ENCODE measurements at places on chromosomes 11 and 22.
A peak's percentile ranks its signal among the peaks of the same experiment; 100 is the strongest.

- no peak for DNase-seq
Observed at GRCh38 chr11:90250970-90251369, 28.1 kb upstream of the CHORDC1 start.

GRCh38 chr22:30104501-30105156 is 24.4 kb downstream of the HORMAD2 start:
- no peak for DNase-seq

- no peak for DNase-seq
Observed at GRCh38 chr11:8905528-8906165, 5.3 kb upstream of the AKIP1 start.

GRCh38 chr11:47288066-47288465 is 18.1 kb downstream of the MADD start:
- DNase-seq: no peak

DNA sequence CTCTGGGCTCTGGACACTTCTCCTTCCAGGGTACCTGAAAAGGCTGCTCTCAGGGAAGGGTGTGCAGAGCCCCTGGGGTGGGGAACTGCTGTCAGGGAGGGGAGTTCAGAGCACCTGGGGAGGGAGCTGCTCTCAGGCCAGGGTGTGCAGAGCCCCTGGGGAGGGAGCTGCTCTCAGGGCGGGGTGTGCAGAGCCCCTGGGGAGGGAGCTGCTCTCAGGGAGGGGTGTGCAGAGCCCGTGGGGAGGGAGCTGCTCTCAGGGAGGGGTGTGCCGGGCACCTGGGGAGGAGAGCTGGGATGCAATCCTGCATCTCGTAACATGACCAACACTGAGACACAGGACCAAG is 764.2 kb downstream of the BRD1 start:
- no peak for DNase-seq

GRCh38 chr11:133547808-133548494 is 15.7 kb upstream of the OPCML start:
- DNase-seq: no peak

- no peak for DNase-seq
Observed at GRCh38 chr22:32232191-32232830, 22.8 kb downstream of the SLC5A4 start.

DNA sequence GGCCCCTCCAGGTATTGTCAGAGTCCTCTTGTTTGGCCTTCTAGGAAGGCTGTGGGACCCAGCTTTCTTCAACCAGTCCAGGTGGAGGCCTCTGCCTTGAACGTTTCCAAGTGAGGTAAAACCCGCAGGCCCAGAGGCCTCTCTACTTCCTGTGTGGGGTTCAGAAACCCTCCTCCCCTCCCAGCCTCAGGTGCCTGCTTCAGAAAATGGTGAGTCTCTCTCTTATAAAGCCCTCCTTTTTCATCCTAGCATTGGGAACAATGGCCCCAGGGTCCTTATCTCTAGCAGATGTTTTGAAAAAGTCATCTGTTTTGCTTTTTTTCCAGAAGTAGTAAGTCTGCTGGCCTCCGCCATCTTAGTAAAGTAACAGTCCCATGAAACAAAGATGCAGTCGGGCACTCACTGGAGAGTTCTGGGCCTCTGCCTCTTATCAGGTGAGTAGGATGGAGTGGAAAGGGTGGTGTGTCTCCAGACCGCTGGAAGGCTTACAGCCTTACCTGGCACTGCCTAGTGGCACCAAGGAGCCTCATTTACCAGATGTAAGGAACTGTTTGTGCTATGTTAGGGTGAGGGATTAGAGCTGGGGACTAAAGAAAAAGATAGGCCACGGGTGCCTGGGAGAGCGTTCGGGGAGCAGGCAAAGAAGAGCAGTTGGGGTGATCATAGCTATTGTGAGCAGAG is at the start of gene CD3E:
Gene CD3E, plus strand, starts transcription at position 163 of the 681 bp plus-strand sequence. Its CDS starts 223 bp downstream, at position 386.
- DNase-seq: no peak

DNA sequence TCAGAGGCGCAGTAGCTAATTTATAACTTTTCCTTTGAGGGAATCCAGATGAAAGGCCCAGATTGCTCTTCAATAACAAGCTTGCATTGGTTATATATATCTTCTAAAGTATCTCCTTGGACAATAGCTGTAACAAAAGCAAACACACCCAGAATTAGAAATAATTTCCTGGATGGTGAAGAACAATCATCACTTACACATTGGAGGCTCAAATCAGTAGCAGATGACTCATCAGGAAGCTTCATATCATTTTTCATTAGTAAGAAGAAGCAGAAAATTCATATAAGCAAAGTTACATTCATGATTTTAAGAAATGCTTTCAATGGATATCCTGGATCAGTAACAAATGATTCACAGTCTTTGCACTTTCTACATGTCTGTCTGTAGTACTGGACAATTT is 173.6 kb upstream of the CCDC90B start:
- no peak for DNase-seq

GRCh38 chr11:81829976-81830375 is 903.7 kb downstream of the FAM181B start:
- DNase-seq: no peak

DNA sequence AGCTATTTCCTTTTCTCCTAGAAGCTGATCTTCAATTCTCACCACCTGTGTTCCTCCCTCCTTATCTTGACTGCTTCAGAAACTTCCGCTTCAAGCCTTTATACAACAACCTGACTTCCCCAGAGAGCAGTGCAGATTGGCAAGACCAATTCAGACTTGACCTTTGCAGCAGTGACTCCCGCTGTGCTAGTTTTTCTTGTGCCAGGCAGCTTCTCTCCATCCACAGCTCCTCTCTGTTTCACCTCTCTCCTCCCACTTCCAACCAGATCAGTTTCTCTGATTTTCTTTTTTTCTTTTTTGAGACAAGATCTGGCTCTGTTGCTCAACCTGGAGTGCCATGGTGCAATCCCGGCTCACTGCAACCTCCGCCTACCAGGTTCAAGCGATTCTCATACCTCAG is 74.3 kb downstream of the GRAMD1B start:
- no peak for DNase-seq

- no peak for DNase-seq
Observed at GRCh38 chr11:119594639-119595249, 134.3 kb downstream of the NECTIN1 start.

DNA sequence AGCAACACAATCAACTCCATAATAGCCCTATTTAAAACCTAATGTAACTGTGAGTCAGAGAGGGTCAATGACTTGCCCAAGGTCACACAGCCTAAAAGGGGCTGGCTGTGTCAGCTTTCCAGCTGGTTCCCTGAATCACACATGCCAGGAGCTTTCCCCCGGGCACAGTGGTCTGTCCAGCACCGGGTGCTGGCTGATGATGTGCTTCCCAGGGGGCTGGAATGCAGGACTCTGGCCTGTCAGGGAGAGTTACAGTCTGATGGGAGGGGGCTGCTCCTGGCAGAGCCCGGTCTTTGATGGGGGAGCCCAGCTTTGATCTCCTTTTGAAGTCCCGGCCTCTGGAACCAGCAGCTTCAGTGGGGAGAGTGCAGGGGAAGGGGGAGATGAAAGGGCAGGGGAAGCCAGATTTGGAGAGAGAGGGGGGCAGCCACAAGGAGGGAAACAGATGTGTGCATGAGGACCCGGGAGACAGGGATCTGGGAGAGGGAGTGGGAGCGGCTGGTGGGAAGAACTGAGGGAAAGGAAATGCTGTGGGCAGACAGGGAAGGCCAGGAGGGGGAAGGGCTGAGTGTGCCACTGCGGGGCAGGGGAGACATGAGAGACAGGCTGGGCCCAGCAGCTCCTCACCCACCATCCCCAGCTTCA is 102.7 kb downstream of the NECTIN1 start:
- no peak for DNase-seq

DNA sequence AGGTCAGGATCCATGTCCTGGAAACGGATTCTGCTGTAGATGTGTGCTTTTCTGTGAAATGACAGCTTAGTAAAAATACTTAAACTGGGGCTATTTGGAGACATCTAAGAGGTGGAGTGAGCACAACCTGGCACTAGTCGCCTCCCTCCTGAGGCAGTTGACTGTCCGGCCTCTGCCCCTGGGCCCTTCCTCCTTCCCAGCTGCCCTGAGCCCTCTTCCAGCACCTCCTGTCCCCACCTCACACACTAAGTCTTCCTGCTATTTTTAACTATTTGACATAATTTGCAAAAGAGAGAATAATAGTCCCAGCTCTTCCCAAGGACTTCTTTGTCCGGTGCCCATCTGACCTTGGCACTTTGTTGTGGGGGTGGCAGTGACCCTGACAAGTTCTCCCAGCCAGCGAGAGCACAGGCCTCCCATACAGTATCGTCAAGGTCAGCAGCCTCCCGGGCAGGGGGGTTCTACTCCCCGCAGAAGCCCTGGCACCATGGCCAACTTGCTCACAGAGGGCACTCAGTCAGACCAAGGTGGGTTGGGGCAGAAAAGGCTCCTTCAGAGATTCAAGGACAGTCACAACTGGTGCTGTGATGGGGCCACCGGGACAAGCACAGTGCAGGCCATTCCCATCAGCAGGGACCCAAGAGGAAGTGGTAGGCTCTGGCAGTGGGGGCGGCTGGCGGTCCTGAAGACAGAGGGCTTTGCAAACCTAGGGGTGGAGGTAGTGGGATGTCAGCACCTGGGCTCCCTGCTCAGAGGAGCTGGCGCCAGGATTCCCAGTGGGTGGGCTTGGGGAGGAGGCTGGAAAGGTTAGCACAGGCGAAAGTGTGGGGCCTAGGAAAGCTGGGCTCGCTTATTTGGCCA is 5.5 kb upstream of the NEAT1 start:
- DNase-seq: peak; percentile 14

DNA sequence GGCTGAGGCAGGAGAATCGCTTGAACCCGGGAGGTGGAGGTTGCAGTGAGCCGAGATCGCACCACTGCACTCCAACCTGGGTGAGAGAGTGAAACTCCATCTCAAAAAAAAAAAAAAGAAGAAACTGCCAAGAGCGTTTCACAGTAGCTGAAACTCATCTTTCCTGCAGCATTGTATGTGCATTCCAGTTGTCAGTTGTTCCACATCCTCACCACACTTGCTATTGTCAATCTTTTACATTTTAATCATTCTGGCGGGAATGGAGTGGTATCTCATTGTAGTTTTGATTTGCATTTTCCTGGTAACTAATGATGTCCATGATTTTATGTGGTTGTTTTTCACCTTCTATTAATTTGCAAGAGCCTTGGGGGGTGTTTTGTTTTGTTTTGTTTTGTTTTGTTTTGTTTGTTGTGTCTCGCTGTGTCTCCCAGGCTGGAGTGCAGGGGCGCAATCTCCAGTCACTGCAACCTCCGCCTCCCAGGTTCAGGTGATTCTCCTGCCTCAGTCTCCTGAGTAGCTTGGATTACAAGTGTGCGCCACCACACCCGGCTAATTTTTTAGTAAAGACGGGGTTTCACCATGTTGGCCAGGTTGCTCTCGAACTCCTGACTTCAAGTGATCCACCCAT is 8.1 kb upstream of the GNB1L start:
- no peak for DNase-seq

GRCh38 chr11:69535908-69536307 is 54.4 kb downstream of the LINC01488 start:
- DNase-seq: no peak

- no peak for DNase-seq
Observed at GRCh38 chr11:122140500-122140899, 24.5 kb upstream of the BLID start.

DNA sequence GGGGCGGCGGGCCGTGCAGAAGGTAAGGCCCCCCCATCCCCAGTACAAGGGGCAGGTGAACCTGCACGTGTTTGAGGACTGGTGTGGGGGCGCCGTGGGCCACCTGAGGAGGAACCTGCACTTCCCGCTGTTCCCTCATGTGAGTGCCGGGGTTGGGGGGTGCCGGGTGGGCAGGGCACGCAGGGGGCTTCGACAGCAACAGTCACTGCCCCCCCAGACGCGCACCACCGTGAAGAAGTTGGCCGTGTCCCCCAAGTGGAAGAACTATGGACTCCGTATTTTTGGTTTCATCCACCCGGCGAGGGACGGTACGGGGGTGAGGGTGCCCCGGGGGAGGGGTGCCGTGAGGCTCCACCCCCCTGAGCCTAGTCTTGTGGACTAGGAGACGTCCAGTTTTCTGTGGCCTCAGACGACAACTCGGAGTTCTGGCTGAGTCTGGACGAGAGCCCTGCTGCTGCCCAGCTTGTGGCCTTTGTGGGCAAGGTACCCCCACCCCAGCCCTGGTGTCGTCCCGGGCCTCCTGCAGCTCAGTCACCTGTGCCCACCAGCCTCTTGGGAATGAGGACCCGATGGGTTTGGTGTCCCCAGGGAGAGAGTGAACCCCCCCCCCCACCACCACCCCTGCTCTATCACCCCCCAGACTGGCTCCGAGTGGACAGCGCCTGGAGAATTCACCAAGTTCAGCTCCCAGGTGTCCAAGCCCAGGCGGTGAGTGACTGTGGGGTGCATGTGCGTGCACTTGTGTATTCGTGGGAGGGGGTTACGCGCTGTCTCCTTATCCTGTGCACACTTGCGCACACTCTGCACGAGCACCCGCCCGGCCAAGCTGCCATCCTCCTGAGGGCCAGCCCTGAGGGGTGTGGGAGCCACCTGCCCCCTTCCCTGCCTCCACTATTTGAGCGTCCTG is 3.8 kb downstream of the B4GALNT4 start:
- no peak for DNase-seq

DNA sequence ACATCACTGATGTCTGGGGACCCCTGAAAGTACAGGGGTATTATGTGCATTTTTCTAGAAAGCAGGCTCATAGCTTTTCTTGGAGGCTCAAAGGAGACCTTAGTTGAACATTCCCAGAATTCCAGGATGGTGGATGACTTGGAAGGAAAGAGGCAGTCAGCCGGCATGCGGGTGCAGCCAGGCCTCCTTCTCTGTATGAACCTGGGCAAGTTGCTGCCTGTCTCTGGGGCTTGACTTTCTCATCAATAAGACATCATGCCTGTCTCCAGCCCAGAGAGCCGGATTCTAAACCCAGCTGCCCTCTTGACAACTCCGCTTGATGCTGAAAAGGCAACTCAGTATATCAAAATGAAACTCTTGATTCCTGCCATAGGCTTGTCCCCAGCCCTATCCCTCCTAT is 12.6 kb downstream of the MS4A15 start:
- no peak for DNase-seq

DNA sequence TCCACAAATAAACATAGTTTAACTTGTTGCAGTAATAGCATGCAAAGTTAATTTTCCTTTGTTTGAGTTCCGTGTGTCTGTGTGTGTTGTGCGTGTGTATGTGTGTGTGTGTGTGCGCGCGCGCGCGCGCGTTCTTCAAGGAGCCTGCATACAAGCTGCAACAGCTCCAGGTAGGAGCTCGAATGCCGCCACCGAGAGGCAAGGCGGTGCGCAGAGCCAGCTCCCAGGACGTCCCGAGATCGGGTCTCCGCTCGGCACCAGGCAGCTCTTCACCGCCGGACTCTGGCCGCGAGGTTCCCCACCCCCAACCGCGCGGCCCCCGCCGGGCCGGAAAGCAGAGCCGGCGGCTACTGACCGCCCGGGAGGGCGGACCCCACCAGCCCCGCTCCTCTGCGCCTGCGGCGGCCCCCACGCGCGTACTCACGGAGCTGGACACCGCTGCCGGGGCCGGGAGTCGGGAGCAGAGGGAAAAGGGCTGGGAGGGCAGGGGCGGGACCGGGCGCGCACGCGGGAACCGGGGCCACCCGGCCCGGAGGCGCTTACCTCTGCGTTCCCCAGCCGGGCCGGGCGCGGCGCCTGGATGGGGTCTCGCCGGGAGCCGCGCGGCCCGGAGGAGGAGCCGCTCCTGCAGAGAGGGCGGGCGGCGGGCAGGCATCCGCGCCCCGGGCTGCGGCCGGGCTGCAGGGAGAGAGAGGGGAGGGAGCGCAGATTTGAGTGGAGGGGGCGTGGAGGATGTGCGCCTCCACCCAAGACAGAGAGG is 40.4 kb upstream of the AKIP1 start:
- DNase-seq: peak; percentile 74

GRCh38 chr22:28813772-28814518 is 13.6 kb upstream of the XBP1 start:
- no peak for DNase-seq
